NCI-H1105 treated with DMSO at 0.1 percent for 48 hours (cell line): ENCODE measurements at places on chromosomes 16 and 17.

DNA sequence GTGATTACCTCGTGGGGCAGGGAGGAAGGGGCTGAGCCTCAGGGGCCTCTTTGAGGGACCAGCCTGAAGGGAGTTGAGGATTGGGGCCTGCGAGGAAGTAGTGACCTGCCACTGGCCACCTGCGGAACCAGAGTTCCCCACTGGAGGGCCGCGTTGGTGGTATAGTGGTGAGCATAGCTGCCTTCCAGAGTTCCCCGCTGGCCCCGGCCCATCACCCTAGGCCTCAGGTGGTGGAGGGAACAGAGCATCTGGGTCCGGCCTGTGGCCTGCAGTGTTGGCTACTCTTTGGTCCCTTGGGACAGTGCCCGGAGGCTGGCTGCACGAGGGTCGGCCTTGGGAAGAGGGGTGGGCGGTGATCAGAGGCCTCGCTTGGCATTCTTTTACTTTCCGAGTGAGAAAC lies 20.5 kb downstream of the MGAT5B start:
- no peak for DNase-seq

DNA sequence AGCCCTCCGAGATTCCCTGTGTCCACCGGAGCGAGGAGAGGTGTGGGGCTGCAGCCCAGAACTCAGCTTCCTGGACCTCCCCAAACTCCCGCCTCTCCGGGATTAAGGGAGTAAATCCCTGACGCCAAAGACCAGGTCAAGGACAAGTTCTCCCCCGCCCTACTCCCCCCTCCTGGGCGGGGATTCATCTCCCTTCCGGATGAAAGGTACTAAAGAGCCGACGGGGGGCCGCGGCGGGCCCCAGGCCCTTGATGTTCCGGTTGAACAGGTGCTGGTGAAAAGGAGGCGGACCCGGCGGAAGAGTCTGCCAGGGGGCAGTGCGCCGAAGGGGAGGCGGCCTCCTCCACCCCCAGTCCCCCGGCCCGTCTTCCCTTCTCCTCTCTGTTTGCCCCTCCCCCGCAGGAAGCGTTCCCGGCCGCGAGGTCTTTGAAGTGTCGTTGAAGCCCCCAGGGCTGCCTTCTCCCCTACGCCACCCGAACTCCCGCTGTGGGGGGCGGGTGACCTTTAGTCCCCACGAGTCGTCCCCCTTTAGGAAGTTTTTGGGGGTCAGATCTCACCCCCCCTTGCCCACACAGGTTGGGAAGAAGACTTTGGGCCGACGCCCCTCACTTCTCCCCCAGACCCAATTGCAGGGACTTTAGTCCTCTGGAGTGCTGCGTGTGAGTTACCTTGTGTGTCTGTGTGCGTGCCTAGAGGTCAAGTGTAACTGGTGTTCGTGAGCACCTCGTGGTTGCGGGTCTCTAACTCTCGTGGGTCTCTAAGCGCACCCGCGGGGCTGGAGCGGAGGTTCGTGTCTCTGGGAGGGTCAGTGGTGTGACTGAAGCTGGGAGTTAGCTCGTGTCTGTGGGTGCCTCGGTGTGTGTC lies 1.1 kb upstream of the MLLT6 start:
- DNase-seq: peak; percentile 82

DNA sequence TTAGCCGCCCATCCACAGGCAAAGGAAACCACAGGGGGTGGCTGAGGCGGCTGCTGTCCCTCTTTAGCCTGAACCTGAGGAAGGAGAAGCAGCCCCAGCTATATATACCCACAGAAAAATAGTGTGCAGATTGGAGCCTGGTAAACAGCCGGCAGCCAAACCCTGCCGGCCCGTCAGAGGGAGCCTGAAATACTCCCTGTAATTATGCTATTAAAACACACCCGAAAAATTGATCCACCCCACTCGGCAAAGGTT lies 6.8 kb downstream of the PIEZO1 start:
- no peak for DNase-seq

DNA sequence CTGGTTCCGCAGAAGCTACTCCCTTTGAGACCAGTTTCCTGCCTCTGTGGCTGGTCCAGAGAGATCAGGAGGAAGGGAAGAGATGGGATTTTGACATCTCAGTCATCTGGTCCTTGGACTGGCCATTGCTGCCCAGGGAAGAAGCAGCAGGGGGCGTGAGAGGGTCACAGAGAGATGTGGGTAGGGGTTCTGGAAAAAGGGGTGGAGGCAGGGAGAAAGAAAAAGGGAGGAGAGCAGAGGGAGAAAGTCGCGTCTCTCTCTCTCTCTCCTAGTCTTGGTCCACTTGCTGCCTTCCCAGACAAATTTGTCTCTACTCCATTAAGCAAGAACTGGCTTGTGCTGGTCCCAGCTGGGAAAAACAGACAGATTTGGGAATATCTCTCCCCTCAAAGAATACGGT lies 4.4 kb downstream of the SHBG start:
- DNase-seq: peak; percentile 30

- no peak for DNase-seq
Measured at GRCh38 chr17:70804161-70804560, 634.8 kb downstream of the KCNJ2 start.
